MCF 10A (cell line): ENCODE measurements at places on chromosomes 7 and 10. TPM values are rescaled to one million over a fixed set of nuclear protein-coding genes. Genes with fewer than 3 reads are reported as not detected.

- peak; percentile 15 for DNase-seq
Observed at GRCh38 chr10:109430043-109430760, 493.1 kb downstream of the XPNPEP1 start.

- DNase-seq, result peak; percentile 90
Observed at GRCh38 chr7:28926871-28927597, 31.1 kb downstream of the TRIL start.

- DNase-seq, result no peak
Observed at GRCh38 chr7:13217768-13218167, 530.3 kb downstream of the ARL4A start.

GRCh38 chr7:7970531-7971307, 2.1 kb downstream of the GLCCI1 start:
- no peak for DNase-seq

Gene AGBL3
- total RNA-seq, result 1.1 and 1.8 TPM in 2 replicates

DNA sequence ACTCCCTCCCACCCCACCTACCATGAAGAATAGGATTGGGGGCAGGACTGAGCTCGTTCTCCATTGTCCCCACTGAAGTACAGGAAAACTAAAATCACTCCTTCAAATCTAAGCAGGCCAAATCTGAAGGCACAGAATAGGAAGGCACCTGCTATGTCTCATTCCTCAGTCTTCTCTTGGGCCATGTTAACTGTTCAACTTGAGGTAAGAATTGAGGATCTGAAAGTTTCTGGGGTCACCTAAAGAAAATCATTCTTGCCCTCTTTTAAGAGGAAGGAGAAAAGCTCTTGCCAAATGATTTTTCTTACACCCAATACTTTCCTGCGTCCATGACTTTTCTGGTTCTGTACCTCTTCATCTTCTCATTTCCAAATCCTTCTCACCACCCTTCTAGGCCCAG, 4.9 kb downstream of the CPN1 start:
- DNase-seq, result no peak
